CMK (cell line): ENCODE measurements at places on chromosomes 7 and 10.

- no peak for DNase-seq
Observed at GRCh38 chr10:116364868-116365267, 40.6 kb downstream of the CCDC172 start.

DNA sequence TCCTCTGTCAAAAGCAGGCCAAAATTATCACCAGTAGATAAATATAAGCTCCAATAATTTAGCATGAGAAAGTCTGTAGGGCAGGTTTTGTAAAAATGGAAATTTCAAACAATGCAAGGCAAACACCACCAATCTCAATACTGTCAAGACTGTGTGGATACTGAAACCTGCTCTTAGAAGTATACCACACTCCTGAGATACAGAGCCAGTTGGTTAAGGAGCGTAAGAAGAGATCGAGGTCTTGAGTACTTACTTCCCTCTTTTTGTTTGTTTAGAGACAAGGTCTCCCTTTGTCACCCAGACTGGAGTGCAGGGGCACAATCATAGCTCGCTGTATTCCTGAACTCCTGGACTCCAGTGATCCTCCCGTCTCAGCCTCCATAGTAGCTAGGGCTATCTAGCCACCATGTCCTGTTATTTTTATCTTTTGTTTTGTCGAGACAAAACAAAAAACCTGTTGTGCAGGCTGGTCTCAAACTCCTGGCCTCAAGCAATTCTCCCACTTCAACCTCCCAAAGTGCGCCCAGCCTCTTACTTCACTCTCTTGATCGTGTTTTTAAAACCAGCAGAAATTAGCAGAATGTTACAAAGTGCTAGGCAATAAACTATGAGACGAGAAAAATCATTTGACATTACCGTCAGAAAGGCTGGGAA is 205.7 kb downstream of the PARD3 start:
- no peak for DNase-seq

- no peak for DNase-seq
Observed at GRCh38 chr10:119616882-119617570, 20.3 kb upstream of the TIAL1 start.

DNA sequence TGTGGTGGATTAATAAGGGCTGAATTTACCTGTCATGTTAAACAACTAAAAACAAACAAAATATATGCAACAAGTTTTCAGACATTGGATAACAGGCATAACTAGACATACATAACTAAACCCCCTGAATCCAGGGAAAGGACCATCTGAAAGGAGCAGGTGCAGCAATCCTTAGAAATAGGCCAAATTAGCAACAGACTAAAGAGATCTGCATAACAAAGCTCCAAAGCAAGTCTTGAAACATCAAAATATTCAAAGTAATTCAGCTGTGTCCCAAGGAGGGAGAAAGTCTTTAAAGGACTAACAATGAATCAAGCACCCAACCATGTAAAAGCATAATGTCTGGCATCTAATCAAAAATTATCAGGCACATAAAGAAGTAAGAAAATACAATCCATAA is 475.1 kb downstream of the GRID1 start:
- no peak for DNase-seq

DNA sequence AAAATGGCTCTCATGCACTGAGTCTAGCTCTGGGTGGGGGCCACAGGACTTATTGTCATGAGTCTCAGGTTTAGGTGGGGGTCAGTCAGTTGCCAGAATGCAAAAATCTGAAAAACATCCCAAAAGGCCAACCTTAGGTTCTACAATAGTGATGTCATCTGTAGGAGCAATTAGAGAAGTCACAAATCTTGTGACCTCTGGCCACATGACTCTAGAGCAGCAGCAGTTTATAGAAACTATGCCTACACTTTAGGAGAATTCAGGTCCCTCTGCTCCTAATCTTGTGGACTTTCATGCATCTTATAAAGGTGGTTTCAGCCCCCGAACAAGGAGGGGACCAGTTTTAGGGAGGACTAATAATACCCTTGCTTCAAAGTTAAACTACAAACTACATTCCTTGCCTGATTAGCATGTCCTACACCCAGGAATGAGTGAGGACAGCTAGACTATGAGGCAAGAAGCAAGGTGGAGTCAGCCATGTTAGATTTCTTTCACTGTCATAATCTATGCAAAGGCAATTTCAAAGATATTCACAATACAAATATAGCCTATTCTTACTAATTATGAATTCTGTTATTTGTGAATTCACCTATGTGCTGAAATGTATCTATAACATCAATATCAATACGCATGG is 123.5 kb upstream of the ADCY1 start:
- DNase-seq = no peak

- DNase-seq = no peak
Observed at GRCh38 chr10:60789340-60789739, 11.1 kb downstream of the CDK1 start.

GRCh38 chr10:89478085-89478738 is 57.2 kb downstream of the SLC16A12 start:
- DNase-seq = no peak

DNA sequence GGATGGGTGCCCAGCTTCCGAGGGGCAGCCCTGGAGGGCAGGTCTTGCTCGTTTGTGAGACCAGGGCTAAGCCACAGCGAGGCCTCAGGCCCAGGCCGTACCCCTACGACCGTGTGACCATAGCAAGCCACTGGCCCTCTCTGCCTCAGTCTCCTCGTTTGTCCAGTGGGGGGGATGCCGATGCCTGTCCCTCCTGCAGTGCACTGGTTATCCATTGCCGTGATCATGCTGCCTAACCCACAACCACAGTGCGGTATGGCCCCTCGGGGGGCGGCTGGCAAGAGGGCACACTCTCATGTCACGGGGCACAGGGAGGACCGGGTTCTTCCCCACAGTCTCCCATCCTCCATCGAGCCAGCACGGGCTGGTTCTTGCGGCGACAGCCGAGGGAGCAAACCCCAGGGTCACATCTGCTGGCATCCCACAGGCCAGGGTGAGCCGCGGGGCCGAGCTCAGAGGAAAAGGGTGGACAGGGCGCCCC is 80.5 kb downstream of the ELFN1 start:
- no peak for DNase-seq

DNA sequence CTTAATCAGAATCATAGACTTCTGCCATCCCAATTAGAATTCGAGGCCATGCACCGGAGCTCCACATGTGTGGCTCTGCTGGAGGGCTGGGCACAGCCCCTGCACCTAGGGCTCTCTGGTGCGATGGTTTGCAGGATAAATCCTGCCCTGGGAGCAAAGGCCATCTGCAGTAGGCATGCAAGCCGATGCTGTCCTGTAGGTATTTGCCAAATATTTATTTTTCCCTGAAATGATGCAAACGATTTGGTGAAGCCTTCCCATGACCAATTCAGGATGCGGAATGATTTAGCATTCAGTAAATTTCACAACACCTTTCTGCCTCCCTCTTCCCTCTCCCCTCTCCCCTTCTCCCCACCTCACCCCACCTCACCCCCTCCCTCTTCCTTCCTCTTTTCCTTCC is 170.6 kb downstream of the EBF3 start:
- no peak for DNase-seq

GRCh38 chr7:96933067-96933645 is 72.2 kb upstream of the DLX6 start:
- no peak for DNase-seq

DNA sequence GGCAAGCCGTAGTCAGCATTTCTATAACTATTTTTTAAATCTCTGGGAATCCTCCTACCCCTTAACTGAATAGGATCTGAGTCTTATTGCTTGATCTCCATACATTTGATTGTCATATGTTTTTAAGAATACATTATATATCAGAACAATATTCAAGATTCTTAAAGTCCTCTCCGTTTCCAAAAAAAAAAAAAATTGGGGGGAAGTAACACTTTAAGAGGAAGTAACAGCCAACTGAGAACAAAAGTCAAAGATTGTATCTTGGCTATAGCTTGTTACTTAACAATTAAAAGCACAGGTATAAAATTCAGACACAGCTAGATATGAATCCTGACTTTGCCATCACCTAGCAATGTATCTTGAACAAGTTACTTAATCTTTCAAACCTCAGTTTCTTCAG is 169.9 kb upstream of the ADO start:
- no peak for DNase-seq

- DNase-seq = no peak
Observed at GRCh38 chr10:125141150-125141859, 19.1 kb downstream of the CTBP2 start.
